AG09319 (cell line): ENCODE measurements at places on chromosomes 2 and 18.

DNA sequence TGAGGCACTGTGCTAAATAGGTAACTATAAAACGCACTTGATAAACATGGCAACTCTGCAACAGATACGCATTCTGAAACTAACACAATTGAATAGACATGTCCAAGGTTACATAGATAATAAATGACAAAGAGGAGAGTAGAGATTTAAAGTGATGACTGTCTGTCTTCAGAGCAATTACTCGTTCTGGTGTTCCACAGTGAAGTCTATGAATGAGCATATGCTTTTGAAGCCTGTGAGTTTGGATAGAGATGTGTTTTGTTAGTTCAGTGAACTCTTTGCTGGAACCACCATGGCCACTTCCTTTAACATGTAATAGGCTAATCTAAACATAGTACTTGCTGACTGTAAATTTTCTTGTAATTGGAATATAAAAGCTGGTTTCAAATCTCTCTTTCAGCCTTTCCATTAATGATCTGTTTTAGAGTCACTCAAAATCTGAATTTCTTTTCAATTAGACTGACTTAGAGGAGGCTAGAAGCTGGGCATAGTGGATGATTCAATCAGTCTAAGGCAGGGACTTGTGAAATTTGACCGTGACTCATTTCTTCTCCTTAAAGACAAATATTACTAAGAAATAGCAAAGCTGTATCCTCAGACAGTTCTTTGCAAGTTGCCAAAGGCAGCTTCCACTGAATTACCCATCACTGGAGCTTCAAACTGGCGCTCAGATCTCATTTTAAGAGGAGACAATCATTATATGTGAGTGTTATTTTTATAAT lies 1130.1 kb upstream of the CELF4 start:
- DNase-seq: no peak

DNA sequence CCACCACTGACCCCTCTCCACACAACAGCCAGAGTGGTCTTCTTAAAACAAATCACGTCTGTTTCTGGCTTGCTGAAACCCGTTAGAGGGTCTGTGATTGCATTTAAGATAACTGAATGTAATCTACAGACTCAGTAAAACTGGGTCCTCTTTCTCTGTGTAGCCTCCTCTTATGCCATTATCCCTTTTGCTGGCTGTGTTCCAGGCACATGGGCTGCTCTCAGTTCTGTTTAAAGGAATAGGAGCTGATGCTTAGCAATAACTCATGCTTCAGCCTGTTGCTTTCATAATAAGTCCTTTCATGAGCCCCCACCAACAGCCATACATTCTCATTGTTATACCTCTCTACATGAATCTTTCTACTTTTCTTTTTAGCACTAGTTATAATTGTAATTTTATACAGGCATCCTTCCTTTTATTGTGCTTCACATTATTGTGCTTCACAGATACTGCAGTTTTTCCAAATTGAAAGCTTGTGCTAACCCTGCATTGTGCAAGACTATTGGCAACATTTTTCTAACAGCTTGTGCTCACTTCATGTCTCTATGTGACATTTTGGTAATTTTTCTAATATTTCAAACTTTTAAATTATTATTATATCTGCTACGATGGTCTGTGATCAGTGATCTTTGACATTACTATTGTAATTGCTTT lies 782.6 kb downstream of the MBD2 start:
- no peak for DNase-seq

DNA sequence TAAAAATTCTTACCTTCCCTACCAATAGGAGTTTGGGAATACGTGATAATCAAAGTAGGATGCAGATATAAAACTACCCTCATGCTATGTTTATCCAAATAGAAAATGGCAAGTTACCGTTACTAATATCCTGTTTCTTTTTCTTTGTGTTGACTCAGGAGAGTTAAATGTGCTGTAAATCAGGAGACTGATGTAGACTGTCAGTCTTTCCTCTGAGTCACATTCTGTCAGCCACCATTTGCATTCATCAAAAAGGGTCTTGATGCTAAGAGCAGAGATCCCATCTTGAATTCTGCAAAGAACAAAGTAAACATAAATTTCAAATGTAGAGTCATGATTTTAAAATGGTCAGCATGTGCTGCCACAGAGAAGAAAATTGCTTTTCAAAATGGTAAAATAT lies 712.8 kb downstream of the SOCS6 start:
- no peak for DNase-seq

GRCh38 chr2:174337337-174338146 lies 2.8 kb downstream of the SP9 start:
- DNase-seq: no peak

GRCh38 chr2:75431763-75432162 lies 129.0 kb downstream of the EVA1A start:
- no peak for DNase-seq

GRCh38 chr18:75784390-75784789 lies 356.9 kb upstream of the SMIM21 start:
- no peak for DNase-seq

GRCh38 chr2:131016826-131017741 lies 76.2 kb downstream of the FAM168B start:
- DNase-seq: no peak

GRCh38 chr2:143434445-143434844 lies 305.2 kb downstream of the ARHGAP15 start:
- DNase-seq: no peak

DNA sequence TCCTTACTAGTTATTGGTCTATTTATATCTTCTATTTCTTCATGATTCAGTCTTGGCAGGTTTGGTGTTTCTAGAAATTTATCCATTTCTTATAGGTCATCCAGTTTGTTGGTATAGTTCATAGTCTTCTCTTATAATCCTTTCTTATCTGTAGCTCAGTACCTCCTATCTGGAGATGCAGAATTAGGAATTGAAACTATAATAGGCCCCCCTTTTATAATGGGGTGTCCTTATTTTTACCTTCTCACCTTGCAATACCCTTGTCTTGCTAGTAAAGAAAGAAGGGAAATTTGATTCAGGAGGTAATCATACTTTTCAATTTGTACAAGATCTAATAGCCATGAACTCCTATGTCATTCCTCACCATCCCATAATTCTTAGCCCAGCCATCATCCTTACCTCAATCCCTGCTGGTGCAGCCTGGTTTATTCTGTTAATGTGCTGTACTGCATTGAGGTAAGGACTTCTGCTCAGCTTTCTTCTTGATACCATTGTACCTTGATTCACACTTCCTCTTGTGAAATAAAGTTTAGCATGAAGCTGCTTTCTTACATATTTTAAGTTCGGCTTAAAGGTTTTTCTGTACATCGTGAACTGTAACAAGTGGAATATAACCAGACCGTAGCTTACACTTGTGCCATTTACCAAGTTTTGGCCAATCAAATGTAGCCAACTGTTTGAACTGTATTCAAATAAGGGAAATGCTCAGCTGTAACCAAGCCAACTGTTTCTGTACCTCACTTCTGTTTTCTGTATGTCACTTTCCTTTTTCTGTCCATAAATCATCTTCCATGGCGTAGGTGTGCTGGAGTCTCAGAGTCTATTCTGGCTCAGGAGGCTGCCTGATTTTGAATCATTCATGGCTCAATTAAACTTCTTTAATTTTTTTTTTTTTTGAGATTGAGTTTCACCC lies 40.1 kb upstream of the PTH2R start:
- no peak for DNase-seq

DNA sequence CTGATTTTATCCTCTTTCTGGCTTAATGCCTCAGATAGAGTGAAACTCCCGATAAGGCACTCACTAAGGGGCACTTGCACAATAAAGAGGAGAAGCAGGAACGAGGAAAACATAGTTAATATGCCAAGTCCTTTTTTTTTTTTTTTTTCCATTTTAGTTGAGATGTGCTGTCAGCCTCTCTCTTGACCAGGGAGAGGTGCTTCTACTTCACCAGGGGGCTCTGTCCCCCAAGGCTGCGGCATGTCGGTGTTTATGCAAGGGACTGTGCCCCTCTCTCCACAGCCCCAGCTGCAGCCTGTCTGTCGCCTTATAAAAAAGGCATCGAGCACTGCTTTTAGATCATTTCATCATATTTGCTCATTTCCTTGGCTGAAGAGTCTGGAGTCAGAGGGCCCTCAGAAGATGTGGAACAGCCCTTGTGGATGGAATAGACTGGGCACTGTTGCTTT lies 178.1 kb downstream of the SLC8A1 start:
- no peak for DNase-seq

- no peak for DNase-seq
These were observed 70.5 kb upstream of the PPP1CB start for GRCh38 chr2:28681158-28681571.

DNA sequence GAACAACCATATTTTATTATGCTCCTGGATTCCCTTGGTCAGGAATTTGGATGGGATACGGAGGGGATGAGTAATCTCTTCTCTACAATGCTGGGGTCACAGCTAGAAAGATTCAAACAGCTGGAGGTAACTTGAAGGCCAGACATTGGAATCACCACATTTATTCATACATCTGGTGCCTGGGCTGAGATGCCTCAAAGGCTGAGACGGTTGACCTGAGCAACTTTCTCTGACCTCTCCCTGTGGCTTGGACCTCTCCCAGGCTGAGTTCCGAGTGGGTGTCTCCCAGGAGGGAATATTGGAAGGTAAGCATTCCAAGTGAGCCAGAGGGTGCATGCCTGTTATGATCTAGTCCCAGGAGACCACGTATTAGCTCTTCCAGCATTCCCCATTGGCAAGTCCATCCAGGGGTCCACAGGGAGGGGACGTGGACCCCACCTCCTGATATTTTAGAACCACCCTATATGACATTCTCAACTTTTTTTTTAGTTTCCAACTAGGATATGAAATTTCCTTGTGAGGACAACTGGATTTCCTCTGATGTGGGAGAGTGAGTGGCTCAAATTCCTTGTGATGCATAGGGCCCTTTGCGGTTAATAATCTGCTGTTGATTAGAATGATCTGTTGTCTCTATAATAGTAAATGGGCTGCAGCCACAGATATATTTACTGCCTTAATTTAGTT lies 101.8 kb downstream of the MRPS9 start:
- DNase-seq: no peak

GRCh38 chr2:7052404-7052803 lies 135.2 kb downstream of the RNF144A start:
- DNase-seq: no peak

DNA sequence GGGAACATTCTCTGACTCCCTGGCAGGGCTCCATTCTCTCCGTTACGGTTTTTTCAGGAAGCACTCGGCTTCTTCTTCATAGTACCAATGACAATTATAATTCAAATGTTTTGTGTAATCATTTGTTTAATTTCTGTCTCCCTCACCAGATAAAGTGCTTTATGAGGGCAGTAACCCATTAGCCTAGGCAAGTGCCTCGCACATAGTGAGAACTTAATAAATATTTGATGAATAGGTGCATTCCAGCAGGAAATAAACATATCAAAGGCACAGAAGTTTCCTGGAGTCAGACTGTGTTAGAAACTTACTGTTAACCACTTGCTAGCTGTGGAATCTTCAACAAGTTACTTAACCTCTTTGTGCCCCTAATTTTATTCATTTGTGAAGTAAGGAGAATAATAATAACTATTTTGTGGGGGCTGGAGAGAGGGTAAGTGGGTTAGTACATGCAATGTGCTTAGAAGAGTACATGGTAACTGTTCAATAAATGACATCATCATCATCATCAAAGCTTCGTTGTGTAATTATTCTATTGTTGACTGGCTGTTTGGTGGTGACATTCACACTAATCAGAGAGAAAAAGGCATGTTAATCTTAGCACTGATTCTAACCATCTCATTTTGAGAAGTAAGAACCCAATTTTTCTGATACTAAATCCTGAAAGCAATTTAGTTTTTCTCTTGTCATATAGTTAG lies 352.3 kb downstream of the INSIG2 start:
- no peak for DNase-seq

GRCh38 chr2:38201784-38202183 lies 125.8 kb upstream of the CYP1B1 start:
- DNase-seq: no peak

- no peak for DNase-seq
These were observed 265.3 kb downstream of the PAX3 start for GRCh38 chr2:222033541-222033940.

DNA sequence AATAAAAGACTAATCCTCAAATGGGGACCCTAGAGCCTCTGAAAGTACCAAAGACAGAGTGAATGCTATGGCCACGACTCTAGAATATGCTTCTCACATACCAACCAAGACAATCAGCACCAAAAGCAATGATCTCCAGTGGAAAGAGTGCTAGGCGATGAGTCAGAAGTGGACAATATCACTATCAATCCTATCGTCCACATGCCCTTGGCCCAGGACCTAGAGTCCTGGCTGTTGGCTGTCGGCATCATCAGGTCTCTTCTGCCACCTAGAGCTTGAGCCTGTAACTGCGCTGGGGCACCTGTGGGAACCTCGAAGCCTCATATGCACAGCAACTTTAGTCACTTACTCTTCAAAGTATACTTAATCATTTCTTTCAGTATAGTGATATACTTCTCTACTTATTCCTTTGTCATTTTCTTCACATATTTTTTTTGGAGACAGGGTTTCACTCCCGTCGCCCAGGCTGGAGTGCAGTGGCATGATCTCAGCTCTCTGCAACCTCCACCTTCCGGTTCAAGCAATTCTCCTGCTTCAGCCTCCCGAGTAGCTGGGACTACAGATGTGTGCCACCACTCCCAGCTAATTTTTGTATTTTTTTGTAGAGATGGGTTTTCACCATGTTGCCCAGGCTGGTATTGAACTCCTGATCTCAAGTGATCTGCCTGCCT lies 29.7 kb downstream of the NOL10 start:
- peak; percentile 50 for DNase-seq

GRCh38 chr2:224248944-224249371 lies 152.9 kb downstream of the FAM124B start:
- no peak for DNase-seq

DNA sequence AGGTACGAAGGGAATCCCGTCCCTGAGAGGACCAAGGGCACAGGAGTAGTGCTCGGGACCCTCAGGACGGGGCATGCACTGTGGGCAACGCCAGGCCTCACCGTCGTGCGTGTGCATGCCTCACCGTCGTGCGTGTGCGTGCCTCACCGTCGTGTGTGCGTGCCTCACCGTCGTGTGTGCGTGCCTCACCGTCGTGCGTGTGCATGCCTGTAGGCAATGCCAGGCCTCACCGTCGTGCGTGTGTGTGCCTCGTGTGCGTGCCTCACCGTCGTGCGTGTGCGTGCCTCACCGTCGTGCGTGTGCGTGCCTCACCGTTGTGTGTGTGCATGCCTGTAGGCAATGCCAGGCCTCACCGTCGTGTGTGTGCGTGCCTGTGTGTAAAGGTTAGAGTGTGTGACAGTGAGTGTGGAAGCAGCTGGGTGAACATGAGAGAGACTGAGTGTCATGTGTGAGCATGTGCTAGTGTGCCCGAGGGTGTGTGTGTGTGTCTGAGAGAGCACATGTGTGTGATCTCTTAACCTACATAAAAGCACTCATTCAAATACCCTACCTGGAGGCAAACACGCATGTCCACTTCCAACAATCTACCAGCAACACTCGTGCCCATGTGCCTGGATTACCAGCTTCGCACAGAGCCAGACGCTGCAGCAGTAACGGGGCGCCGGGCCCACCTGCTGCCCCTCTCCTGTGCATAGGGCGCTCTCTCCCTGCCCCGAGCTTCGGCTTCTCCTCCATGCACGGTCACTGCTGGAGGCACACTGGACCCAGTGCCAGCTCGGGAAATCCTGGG lies 36.3 kb downstream of the ZNF516 start:
- no peak for DNase-seq
